ENCODE measurements at places on chromosomes 11 and 22.

DNA sequence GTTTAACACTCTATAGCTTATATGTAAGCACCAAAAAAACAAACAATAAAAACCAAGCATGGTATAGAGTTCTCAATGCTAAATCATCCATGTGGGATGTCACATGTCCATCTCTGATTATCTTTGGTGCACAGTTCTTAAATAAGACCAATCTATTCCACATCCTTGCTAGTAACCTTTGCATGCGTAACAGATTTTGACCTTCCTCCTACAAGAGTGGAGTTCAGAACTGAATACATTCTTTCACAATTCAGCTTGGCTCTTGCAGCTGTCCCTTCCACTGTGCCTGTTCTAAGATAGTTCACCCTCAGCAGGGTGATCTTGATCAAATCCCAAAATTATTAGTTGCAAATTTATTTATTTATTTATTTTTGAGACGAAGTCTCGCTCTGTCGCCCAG is 21.1 kb downstream of the PRR14L start:
- DNase-seq = no peak

GRCh38 chr11:9507277-9507580 is 46.4 kb downstream of the ZNF143 start:
- DNase-seq = no peak

DNA sequence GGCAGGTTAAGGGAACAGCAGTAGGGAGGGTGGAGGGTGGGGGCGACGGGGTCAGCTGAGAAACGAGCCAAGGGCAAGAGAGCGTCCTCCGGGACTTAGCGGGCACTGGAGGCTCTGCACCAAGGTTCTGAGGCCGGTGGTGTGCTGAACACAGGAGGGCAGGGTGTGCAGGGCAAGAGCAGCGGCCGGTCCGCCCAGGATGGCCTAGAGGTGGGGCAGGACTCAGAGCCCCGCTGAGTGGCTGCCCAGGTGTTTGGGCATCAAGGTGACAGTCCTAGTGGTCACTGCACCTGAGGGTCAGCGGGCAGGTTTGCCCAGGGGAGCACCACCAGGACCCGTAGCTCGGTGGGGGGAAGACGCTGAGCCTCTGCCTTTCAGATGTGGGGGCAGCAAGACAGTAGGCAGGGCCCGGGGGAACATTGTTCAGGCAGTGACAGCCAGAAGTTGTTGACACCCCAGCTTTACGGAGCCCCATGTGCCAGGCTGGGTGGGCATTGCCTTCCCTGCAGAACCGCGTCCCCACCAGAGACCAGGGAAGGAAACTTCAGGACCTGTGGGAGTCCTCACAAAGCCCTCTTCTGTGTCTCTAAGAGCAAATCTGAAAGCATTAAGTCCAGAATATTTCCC is 4.5 kb upstream of the TTLL8 start:
- no peak for DNase-seq

GRCh38 chr11:118448294-118448693 is 12.0 kb downstream of the KMT2A start:
- DNase-seq = no peak

GRCh38 chr11:9092072-9092471 is 673 bp upstream of the SCUBE2 start:
- DNase-seq = no peak

GRCh38 chr22:26797910-26798309 is 140.5 kb downstream of the MIAT start:
- DNase-seq = no peak

- DNase-seq = no peak
These were observed 2.0 kb downstream of the WT1 start for GRCh38 chr11:32433101-32433913.

- DNase-seq = peak; percentile 7
These were observed 323.3 kb upstream of the PDGFD start for GRCh38 chr11:104487046-104487806.

GRCh38 chr22:31579835-31580242 is 82.2 kb downstream of the PISD start:
- DNase-seq = no peak

DNA sequence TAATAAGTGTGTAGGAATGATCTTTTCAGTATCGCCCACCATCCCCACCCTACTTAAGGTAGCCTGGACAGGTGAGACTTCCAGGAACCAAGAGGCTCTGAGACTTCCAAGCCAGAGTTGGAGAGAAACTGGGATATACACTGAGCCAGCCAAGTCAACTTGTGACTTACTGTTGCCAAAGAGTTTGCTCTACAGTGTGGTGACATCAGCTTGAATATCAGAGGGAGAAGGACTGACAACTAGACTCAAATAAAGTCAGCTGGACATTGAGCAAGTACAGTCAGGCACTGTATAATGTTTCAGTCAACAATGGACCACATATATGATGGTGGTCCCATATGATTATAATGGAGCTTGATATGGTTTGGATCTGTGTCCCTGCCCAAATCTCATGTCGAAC is 1.2 kb upstream of the MMP10 start:
- no peak for DNase-seq

GRCh38 chr22:32828561-32828960 is 27.1 kb downstream of the TIMP3 start:
- DNase-seq = no peak

GRCh38 chr11:45226901-45227300 is 59.2 kb downstream of the SYT13 start:
- DNase-seq = no peak

DNA sequence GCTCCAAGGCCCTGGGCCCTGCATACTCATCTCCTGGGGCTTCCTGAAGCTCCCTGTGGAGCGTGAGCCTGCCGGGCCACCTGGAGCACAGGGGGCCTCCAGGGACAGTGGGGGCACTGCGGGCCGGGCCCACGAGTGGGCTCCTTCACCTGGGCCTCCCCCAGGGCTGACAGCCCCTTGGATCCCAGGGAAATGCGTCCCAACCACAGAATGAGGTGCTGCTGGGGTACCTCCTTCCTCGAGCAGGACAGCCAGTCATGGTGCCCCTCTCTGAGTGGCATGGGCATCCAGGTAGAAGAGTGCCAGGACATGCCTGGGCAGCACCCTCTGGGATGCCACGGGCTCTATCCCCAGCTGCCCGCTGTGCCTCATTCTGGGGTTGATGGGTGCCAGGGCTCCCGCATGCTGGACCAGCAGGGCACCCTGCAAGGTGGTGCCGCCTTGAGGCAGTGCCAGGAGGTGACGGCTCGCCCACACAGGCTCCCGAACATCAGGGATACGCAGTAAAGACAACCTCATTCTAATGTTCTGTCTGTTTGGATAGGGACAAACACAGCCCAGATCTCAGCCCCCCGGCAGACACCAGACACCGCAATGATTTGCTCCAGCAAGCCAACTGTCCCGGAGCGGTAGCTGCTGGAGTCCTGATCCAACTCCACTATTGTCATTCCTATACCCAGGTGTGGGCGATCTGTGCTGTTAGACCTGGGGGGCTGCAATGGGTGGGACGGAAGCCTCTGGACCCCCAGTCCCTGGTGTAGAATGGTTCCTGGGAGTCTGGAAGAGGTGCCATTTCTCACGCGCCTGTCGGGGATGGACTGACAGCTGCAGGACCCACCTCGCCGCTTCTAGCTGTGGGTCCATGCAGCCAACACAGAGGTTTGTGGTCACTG is 25.8 kb downstream of the KRTAP5-5 start:
- DNase-seq = no peak

GRCh38 chr11:107710301-107710700 is 1.6 kb downstream of the SLN start:
- DNase-seq = no peak

DNA sequence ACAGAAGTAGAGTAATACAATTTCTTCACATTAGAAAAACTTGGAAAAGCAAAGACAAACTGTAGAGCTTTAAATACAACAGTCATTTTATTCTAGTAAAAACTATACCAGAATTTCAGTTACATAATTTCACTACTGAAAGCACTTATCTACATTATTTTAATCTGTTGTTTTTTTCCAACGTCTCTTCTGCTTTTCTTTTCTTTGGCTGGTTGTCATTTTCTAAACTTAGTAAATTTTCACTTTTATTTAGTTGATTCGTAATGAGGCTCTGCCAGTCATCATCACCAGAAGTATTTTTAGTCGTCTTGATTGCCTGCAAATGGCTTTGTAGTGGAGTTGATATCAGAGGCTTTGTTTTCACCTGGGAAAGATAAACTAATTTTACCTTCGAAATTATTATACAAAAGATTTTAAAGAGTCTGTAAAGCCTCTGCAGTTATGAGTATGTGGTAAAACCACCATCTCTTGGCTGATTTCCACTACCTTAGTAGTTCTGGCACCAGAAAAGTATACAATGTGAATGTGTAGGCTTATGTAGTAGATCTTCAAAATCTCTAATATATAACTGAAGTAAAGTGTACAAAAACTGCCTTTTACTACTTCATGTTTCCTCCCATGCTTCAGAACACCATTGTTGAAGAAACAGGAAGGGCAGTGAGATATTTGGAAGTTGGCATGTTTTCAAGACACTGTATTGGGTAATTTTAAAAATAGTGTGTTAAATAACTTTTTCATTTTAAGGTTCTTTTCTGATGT is 19.2 kb downstream of the EIF3M start:
- DNase-seq = no peak

All from CMK (cell line).